Brain (organoid and tissue), 16 donors: ENCODE measurements at places on chromosomes 7 and 10. TPM values are rescaled to one million over a fixed set of nuclear protein-coding genes. Genes with fewer than 3 reads are reported as not detected.

UCMA gene
- not detected for polyA plus RNA-seq

ASB10 gene
- not detected for polyA plus RNA-seq

ZNF33B gene
- polyA plus RNA-seq: 25.6 TPM

NPSR1 gene
- not detected for polyA plus RNA-seq

GHRHR gene
- 1.6 TPM for polyA plus RNA-seq

NUTM2A gene
- 1.5 TPM for polyA plus RNA-seq

MASTL gene
- 12.5 TPM for polyA plus RNA-seq

TPST1 gene
- 14.6 TPM for polyA plus RNA-seq

PON1 gene
- 28.8 TPM for polyA plus RNA-seq

ZNF736 gene
- 4.9 TPM for polyA plus RNA-seq

PRSS37 gene
- polyA plus RNA-seq: not detected

C7orf57 gene
- not detected for polyA plus RNA-seq

PDLIM1 gene
- polyA plus RNA-seq: 112 TPM

OR2A42 gene
- not detected for polyA plus RNA-seq

GTF2I gene
- 215 TPM for polyA plus RNA-seq

MRLN gene
- polyA plus RNA-seq: not detected

PSTK gene
- 6.2 TPM for polyA plus RNA-seq

PTN gene
- 169 TPM for polyA plus RNA-seq

NANOS1 gene
- polyA plus RNA-seq: 2.8 TPM

MDFIC gene
- polyA plus RNA-seq: 1.2 TPM

SAP25 gene
- polyA plus RNA-seq: 0.81 TPM
